ENCODE measurements at places on chromosomes 16 and 17. TPM values are rescaled to one million over a fixed set of nuclear protein-coding genes. Genes with fewer than 3 reads are reported as not detected.

Gene TPSD1
- total RNA-seq: not detected

Gene CACNA1H
- total RNA-seq: not detected

Gene QPRT
- total RNA-seq: 0.07 TPM

Gene PRSS22
- not detected for total RNA-seq

Gene CDRT15L2
- total RNA-seq: not detected

Gene CDH5
- 787 TPM for total RNA-seq

Gene GRB7
- total RNA-seq: 0.07 TPM

Gene TRIM37
- 64.9 TPM for total RNA-seq

Gene EPX
- total RNA-seq: not detected

Gene CDH1
- total RNA-seq: not detected

Gene IKZF3
- total RNA-seq: not detected

Gene ZMYND15
- 0.27 TPM for total RNA-seq

Gene TMEM238L
- not detected for total RNA-seq

Gene TCF25
- total RNA-seq: 137 TPM

Gene NUDT7
- 4.8 TPM for total RNA-seq

Gene IGF2BP1
- 5.1 TPM for total RNA-seq

Gene GSG1L
- total RNA-seq: not detected

Gene COPZ2
- total RNA-seq: 6.8 TPM

Gene NPIPB13
- 3.2 TPM for total RNA-seq

Gene RRAD
- total RNA-seq: 0.27 TPM

Gene ANKS3
- 18.1 TPM for total RNA-seq

Gene PDILT
- total RNA-seq: not detected

Gene OR3A2
- not detected for total RNA-seq

Gene KRT33A
- not detected for total RNA-seq

Gene TEKT1
- total RNA-seq: not detected

Gene TMEM100
- not detected for total RNA-seq

Gene RNU2-1
- not detected for total RNA-seq

Gene PRR15L
- not detected for total RNA-seq

Gene TMEM98
- total RNA-seq: 47.2 TPM

Gene KRTAP2-3
- not detected for total RNA-seq

Gene NPW
- total RNA-seq: 0.13 TPM

Gene SAP30BP
- total RNA-seq: 94.8 TPM

Gene JMJD6
- total RNA-seq: 21.5 TPM

Gene CYGB
- total RNA-seq: 0.29 TPM

Gene BEAN1
- total RNA-seq: not detected
